ENCODE measurements at places on chromosomes 7 and 10.

DNA sequence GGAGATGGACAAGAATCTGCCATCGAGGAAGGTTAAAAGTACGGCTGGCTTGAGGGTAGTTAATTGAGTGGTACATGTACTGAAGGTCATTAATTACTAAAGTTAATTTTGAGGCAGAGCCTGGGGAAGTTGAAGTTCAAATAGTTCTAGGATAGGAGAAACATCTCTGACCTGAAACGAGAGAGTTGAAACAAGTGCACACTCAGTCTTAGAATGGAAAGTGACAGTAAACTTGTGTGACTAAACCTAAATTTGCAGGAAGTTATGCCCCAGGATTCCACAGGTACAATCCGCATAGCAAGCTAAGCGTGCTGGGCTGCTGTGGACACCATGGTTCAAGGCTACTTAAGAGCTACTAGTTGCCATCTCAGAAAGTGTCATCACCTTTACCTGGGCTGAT lies 209.9 kb downstream of the CHCHD3 start:
- DNase-seq: no peak

DNA sequence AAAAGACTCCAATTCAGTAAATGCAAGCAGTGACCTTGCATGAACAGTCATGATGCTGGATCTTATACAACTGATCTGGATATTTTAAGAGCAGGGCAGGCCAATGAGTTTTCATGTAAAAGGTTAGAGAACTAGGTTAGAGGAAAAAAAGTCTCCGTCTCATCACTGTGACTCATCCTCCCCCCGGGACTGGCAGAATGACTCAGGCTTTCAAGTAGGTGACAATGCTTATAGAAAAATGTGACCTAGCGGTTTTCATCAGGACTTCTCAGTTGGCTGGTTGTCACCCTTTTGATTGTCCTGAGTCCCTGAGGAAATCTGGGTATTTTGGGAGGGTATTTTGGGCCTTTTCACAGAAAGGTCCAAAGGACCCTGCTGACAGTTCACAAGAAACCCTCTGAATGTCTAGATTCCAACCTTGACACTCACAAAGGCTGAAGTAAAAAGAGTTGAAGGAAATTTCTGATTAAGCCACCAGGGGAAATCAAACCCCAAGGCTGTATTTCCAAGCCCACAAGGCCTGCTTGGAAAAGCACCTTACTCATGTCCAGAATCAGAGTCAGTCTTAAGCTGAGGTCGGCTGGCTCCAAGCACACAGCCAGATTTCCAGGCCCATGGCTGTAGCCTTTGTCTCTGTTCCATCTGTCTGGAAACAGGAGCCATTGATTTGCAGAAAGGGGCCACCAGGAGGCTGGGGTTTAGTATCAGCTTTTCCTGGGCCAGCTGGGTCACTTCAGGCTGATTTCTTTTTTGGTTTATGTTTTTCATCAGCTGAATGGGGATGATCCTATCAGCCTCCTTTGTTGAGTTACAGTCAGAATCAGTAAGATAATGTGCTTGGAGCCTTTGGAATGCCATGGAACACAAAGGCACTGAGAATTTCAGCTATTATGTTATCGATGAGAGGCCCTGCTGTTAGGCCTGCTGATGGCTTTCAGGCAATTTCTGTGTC lies 226.4 kb upstream of the HABP2 start:
- no peak for DNase-seq

- DNase-seq: no peak
Measured at GRCh38 chr7:8998762-8999161, 565.4 kb downstream of the NXPH1 start.

GRCh38 chr10:92834986-92835385 lies 13.3 kb upstream of the EXOC6 start:
- DNase-seq: no peak

GRCh38 chr7:81114633-81115032 lies 195.8 kb upstream of the SEMA3C start:
- DNase-seq: no peak

GRCh38 chr7:100745184-100745583 lies 11.8 kb downstream of the ZAN start:
- DNase-seq: no peak

- DNase-seq: no peak
Measured at GRCh38 chr10:36808625-36809362, 316.6 kb upstream of the ANKRD30A start.

GRCh38 chr10:87054373-87055295 lies 34.5 kb downstream of the FAM25A start:
- DNase-seq: no peak

DNA sequence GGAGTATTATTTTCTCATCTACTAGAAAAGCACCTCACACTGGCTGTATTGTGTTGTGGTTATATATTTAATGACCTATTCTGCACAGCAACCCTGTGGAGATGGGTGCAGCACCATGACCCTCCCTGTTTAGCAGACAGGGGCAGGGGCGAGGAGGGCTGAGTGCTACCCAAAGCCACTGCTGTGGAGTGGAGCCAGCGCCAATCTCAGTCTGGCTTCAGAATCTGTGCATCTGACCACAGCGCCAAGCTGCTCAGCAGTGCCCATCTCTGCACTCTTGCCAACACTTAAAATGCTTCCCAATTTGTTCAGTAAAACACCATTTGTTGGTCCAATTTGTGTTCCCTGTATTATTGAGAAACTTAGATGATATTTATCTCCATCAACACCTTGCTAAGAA lies 239.1 kb downstream of the ZMYND11 start:
- no peak for DNase-seq

GRCh38 chr7:159015454-159016410 lies 128.9 kb downstream of the VIPR2 start:
- no peak for DNase-seq

DNA sequence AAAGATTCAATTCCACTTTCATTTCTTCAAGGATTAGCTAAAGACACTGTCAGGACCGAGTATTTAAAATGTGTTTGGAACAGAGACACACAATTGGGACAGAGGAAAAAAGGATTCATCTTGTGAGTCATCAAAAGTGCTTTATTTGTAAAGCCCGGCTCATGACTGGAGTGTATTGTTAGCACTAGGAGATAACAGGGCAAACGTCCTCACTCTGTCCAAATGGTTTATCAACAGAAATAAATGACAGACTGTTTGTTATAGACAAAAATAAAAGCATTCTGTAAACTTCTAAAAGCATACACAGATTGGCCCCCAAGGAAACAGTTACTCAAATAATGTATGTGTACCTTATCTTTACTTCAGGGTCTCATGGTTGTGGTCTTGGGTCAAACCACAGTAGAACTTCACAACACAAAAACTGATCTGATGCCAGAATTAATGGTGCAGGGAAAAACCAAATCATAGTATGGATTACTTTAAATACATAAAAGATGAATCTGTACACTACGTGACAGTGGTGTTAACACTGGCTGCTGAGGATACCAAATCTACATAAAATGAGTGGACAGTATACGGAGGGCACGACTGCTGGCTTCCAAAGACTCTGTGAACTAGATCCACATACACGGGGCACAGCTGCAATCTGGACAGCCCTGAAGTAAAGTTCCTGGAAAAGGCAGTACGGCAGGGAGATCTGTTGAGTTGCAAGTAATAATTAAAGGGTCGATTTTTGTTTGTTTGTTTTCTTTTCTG lies 179.4 kb downstream of the PIP4K2A start:
- no peak for DNase-seq

GRCh38 chr7:130748531-130749389 lies 14.8 kb upstream of the KLF14 start:
- no peak for DNase-seq

DNA sequence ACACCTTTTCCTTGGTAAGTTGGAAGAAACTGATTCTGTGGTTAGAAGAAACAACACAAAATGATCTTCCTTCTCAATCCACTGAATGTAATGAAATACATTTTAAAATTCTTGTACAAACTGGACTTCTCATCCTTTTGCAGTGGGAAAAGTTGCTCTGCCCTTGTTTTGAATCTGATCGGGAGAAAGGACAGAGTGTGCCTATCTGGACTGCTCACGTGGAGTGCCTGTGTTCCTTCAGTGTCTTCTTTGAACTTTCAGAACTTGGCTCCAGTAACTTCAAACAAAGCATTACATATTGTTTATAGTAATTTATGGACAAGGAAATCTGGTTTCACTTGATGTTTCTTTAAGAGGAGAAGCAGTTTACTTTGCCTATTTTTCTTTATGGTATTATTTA lies 17.1 kb downstream of the SLC26A3 start:
- no peak for DNase-seq

GRCh38 chr10:63707254-63707910 lies 186.2 kb downstream of the REEP3 start:
- DNase-seq: no peak

DNA sequence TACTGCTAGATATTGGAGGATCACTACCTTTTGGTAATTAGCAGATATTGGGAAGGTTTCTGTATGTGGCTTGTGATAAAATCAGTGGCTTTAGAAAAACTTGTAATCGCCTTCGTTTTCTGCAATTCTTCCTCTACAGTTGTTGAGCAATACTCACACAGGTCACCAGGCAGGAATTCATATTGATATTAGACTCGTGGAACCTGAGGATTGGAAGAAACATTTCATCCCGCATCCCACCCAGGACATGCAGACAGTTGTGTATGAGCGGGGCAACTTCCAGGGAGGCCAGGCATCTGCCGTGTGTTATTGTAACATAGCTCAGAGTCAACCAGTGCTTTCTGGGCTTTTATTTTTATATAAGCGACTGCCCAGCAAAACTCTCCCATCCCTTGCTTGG lies 821.3 kb downstream of the LRMDA start:
- DNase-seq: no peak

Measured in CD8-positive, alpha-beta memory T cell (primary cell).